ENCODE measurements at places on chromosomes 12 and 14.

- DNase-seq, result no peak
Observed at GRCh38 chr12:31999692-32000091, 40.5 kb downstream of the RESF1 start.

DNA sequence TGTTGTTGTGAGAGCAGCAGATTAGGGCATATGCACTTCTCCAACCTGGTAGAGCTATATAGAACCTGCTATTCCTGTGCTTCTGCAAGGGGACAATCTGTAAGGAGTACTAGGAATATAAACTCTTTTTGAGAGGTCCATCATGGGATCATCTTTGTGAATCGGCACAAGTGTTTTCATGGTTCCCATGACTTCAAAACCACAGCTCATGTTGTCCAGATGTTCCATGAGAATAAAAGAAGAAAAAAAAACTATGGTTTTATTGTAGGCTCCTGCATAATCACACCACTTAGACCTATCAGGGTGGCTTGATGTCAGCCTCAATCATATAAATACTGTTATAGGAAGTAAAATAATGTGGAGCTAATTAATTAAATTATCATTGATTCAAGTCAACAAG lies 311.4 kb upstream of the ATP2B1 start:
- DNase-seq, result no peak

- no peak for DNase-seq
Observed at GRCh38 chr12:81401241-81401640, 323.4 kb downstream of the ACSS3 start.

GRCh38 chr12:65121049-65121955 lies at the start of gene WIF1:
TSS of gene WIF1 (minus strand) at chr12:65121305. CDS start at chr12:65121191, 114 bp downstream.
- peak; percentile 33 for DNase-seq

- DNase-seq, result no peak
Observed at GRCh38 chr12:32522331-32523221, 123.2 kb downstream of the FGD4 start.

- no peak for DNase-seq
Observed at GRCh38 chr14:70082394-70082793, 106.4 kb downstream of the SLC8A3 start.

DNA sequence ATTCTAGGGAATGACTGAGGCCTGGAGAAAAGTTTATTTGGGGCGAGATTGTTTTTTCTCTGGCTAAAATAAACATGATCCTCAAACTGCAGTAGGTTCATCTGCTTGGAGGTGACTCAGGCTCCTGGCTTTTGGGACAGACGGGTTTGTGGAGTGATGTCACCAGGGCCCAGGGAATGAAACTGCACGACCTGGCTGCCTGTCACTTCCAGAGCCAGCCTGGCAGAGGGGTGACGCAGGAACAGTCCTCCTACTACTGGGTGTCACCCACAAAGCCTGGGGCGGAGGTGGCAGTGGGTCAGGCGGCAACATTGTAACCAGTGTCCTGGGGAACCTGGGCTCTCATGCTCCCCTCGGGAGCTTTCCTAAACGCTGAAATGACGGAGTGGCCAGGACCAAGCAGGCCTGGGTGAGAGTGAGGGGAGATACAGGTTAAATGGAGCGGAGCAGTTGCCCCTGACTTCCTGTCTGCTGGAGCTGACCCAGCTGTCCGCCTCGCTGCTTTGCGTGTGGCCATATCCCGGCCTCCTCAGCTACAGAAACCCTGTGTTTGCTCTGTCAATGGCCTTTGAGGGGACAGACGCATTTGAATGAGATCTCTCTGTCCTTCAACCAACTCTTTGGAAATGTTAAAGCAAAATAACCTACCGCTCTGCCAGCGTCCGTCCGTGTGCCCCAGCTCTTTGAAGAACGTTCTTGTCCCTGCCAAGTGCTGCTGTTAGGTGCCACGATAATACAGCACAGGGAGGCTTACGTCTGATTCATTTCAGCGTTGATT lies 6.5 kb downstream of the HIP1R start:
- DNase-seq, result no peak

All from activated naive CD8-positive, alpha-beta T cell treated with anti-CD3 and anti-CD28 coated beads, Interleukin-2, amount 50 U/mL, for 24 hours (primary cell).